BJ (cell line): ENCODE measurements at places on chromosomes 4 and X.

DNA sequence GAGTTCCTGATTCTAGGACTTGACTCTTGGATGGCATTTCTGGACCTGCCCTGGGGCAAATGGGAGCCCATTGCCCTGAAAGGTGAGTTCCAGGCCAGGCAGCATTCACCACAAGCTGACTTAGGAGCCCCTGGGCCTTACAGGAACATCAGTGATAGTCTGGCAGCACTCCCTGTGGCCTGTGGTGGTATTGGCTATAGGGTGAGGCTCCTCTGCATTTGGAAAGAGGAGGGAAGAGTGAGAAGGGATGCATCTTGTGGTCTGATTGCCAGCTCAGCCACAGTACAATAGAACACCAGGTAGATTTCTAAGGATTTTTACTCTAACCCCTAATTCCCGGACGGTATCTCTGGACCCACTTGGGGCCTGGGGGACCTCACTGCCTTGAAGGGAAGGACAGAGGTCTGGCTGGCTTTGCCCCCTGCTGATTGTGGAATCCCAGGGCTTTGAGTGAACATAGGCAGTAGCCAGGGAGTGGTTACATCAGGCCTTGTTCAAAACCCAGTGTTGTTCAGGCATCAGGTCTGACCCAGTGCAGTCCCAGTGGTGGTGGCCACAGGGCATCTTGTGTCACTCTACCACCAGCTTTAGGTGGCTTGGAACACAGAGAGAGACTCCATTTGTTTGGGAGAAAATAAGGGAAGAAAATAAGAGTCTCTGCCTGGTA, 32.9 kb downstream of the MAGED4 start:
- DNase-seq: no peak

DNA sequence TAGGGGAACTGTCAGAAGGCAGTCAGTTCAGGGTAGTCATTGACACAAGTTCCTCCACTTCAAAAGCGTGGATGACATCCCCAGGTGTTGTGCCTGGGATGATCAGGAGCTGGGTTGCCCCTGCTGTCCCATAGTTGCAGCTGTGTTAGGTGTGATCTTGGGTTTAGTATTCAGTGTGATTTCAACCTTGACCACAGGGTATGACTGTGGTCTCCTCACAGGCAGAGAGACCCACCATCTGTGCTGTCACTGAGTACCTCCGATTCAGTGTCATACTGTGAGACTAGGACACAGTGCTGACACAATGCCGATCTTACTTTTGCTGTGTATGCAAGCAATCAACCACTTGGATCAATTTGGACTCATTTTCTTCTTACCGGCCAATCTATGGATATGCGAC, 25.2 kb downstream of the FOXR2 start:
- no peak for DNase-seq

- DNase-seq: no peak
These were observed 41.0 kb downstream of the GAB1 start for GRCh38 chr4:143377611-143378099.

DNA sequence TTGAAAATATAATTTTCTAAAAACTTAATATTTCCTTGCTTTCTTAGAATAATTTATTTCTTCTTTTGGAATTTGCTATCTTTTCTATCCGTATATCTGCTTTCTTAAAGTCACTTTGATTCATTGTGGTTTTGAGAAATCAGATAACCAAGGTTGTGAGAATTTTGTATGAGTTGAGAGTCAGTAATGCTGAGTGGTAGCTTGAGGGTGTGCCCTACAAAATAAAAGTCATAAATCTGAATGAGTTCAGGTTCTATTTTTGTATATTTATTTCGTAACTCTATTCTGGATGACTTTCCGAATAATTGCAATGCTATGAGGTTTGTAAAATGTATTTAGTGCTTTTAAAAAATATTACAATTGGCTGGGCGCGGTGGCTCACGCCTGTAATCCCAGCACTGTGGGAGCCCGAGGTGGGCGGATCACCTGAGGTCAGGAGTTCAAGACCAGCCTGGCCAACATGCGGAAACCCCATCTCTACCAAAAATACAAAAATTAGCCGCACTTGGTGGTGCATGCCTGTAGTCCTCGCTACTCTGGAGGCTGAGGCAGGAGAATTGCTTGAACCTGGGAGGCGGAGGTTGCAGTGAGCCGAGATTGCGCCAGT, 8.9 kb downstream of the COPS4 start:
- peak; percentile 80 for DNase-seq

DNA sequence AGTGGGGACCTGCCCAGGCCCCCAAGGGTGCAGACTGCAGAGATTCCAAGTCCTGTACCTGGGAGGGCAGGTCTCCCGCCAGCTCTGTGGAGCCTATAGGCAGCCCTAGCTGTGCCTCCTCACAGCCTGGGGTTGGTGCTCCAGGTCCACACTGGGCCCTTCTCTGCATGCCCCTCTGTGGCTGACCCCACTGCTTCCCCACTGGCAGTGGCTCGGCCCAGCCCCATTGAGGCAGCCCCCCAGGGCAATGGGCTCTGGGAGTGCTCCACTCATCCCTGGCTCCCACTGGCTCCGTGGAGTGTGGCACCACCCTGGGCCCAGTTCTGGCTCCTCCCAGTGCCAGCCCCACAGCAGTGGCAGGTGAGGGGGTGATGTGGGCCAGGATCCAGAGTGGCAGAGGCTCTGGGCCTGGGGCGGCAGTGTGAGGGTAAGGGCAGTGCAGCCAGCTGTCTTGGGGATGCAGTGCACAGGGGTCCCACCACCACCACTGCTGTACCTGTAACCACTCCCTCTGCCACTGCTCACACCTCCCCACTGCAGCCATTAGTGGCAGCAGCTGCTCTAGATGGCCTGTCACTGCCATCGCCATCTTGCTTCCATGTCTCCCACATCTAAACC, 312.2 kb downstream of the GPM6A start:
- no peak for DNase-seq

DNA sequence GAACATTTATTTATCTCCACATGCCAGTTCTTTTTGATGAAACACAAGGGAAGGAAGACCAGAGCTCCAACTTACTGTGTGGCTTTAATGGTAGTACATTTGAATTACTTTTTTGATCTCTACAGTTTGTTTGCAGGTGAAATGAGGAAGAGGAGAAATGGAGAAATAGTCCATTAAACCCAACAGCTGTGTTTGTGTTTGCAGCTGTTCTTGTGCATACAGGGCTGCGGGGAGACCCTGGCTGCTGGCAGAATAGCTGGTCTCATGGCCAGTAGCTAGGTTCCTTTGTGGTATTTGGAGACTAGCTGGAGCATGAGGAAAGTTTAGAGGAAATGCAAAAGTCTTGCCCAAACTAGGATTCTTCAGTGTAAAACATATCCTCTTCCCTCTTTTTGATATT, 374.8 kb downstream of the GPAT3 start:
- no peak for DNase-seq

DNA sequence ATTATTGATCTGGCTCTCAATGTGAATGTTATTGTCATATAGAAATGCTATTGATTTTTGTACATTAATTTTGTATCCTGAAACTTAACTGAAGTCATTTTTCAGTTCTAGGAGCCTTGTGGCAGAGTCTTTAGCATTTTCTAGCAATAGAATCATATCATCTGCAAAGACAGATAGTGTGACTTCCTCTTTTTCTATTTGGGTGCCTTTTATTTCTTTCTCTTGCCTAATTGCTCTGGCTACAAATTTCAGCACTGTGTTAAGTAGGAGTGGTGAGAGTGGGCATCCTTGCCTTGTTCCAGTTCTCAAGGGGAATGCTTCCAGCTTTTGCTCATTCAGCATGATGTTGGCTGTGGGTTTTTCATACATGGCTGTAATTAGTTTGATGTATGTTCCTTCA, 102.7 kb downstream of the SH3BGRL start:
- DNase-seq: no peak

- DNase-seq: no peak
These were observed 174.0 kb downstream of the AFAP1 start for GRCh38 chr4:7765666-7766065.

DNA sequence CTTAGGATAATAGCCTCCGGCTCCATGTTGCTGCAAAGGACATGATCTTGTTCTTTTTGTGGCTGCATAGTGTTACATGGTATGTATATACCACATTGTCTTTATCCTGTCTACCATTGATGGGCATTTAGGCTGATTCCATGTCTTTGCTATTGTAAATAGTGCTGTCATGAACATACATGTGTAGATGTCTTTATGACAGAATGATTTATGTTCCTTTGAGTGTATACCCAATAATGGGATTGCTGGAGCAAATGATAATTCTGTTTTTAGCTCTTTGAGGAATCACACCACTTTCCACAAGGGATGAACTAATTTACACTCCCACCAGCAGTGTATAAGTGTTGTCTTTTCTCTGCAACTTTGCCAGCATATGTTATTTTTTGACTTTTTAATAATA, 4.6 kb downstream of the RAB33B start:
- no peak for DNase-seq

- DNase-seq: no peak
These were observed 1045.0 kb downstream of the GLUD2 start for GRCh38 chrX:122092360-122092759.

- DNase-seq: no peak
These were observed 6.4 kb downstream of the CXCL3 start for GRCh38 chr4:74032064-74032463.

DNA sequence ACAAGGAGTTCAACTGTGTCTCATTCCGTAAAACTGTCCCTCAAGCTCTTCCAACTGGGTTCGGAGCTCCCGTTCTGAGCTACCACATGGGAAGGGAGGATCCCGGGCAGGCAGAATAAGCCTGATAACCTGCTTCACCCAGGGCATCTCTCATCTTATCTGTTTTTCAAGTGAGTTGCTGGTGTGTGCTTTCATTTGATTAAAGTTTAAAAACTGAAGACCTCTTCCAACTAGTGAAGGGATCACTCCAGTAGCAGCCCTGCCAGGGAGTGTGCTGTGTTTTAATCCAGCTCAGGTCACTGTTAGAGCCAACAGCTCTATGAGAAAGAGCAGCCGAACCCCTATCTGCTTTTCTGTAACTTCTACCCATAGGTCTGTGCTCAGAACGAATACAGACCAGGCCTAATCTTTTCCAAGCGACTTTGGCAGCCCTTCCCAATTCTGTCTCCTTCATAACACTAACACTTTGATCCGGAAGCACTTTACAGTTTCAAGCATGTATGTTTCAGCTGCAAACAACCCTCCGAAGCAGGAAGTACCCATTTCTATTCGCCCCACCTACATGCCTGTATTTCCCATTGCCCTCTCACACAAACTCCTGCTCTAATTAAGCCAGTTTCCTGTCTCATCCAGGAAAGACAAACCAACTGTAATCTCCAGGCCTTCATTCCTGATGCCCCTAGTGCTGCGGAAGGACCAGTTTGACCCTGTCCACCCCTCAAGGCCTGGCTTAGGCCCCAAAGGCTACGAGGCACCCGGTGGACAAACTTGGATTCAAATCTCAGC, 60.9 kb downstream of the IRF2 start:
- DNase-seq: no peak

DNA sequence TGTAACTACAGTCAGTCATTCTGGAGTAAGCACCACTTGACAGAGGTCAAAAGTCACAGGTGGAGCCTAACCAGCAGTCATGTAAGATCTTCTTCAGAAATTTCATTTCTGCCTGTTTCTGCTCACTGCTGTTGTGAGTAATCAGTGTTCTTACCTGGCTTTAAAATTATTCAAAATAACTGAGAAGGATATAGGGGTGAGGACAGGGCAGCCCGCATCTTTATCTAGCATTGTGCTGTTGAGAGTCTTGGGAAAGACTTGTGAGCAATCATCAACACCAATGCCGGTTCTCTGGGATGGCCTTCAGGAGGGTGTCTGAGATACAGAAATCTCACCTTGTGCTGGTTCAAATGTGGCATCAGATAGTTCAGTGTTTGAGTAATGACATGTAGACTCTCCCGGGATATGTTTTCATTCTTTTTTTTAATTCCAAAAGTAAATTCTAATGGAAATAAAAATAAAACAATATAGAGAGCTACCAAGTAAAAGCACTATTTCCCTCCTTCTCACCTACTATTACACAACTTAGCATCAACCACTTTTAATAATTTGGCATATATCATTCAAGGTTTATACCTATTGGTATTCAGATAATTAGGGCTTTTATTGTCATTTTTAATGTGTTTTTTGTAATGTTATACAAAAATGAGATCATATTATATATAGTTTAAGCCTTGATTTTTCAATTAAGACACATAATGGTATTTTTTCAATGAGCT, 37.1 kb downstream of the AREG start:
- no peak for DNase-seq

DNA sequence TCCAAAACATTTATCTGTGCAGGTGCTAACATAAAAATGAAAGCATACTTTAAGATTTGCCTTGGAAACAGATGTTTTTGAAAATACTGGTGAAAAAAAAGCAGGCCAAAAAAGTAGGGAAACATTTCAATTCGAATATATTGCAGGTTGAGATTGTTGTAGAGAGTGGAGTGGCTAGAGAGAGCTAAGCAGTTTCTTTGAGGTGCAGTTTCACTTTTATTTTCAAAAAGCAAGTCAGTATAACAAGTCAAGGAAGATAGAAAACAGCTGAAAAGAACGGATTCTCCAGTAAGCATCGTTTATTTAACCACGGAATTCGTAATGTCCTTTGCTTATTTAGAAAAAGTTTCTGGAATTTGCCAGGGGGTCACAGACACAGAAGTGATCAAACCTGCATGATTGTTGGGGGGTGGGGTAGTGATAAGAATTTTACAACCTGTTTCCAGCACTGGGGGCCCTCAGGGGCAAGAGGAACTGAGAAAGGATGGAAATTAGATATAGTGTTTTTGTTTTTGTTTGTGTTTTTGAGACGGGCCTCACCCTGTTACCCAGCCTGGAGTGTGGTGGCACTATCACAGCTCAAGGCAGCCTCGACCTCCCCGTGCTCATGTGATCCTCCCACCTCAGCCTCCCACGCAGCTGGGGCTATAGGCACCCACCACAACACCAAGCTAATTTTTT, 175.0 kb downstream of the TENM3 start:
- DNase-seq: no peak

- DNase-seq: no peak
These were observed 4.2 kb downstream of the ELF4 start for GRCh38 chrX:130106071-130106470.

DNA sequence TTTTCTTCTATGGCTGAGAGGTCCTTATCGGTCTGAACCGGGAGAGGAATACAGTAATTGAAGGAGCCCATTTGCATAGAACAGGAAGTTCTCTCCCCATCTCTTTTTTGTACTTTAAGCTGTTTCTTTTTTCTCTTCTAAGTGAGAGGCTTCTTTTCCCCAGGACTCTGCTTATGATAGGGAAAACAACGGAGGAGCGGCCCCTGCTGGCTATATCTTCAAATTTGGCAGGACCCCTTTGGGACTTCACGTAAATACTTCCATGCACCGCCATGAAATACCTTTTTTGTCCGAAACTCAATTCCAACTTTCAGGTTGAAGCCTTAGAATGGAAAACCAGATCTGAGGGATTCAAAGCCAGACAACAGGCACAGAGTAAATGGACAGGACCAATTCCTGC, 1153.0 kb upstream of the INTU start:
- DNase-seq: no peak

DNA sequence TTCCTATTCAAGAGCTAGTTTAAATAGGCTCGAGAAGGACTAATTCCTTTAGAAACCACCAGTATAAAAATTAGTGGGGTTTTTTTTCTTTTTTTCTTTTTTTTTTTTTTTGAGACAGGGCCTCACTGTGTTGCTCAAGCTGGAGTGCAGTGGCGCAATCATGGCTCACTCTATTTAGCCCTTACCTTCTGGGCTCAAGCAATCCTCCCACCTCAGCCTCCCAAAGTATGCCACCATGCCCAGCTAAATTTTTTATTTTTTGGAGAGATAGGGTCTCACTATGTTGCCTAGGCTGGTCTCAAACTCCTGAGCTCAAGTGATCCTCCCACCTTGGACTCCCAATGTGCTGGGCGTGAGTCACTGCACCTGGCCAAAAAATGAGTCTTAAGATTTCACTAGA, 52.8 kb downstream of the APOO start:
- no peak for DNase-seq
